ENCODE measurements at places on chromosomes 3 and 15.

DNA sequence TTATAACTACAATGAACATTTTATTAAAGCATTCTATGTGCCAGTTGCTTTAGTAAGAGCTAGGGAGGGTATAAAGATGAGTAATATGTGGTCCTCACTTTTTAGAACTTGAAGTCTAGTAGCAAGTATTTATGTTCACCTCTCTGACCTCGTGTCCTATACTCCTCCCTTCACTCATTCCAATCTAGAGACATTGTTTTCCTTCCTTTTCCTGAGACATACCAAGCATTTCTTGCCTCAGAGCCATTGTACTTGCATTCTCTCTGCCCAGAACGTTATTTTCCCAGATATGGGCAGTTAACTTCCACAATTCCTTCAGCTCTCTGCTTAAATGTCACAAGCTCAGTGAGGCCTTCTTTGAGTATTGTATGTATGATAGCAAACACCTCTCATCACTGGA is 408.6 kb downstream of the PDCD6IP start:
- DNase-seq, result no peak

DNA sequence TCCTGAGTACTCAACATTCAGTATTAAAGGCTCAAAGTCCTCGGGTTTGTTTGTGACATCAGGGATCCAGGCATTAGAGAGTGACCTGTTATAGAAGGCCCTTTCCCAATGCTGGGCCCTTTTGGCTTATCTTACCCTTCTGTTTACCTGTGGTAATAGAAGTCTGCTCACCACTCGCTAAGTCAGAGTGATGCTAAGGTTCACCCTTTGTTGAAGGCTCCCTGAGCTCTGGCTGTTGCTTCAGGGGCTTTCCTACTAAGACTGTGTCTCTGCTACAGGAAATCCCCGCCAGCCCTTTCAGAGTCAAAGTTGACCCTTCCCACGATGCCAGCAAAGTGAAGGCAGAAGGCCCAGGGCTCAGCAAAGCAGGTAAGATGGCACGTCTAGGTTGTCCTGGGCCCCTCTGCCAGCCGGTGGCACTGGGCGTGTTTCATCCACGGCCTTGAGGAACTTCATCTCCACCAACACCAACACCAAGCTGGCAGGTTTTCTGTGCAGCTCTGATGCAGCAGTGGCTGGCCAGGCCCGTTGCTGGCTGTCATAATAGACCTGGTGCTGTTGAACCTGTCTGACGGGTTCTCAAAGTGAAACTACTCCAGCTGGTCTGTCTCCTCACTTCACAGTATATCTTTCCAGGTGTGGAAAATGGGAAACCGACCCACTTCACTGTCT is 99.1 kb downstream of the DNASE1L3 start:
- no peak for DNase-seq

DNA sequence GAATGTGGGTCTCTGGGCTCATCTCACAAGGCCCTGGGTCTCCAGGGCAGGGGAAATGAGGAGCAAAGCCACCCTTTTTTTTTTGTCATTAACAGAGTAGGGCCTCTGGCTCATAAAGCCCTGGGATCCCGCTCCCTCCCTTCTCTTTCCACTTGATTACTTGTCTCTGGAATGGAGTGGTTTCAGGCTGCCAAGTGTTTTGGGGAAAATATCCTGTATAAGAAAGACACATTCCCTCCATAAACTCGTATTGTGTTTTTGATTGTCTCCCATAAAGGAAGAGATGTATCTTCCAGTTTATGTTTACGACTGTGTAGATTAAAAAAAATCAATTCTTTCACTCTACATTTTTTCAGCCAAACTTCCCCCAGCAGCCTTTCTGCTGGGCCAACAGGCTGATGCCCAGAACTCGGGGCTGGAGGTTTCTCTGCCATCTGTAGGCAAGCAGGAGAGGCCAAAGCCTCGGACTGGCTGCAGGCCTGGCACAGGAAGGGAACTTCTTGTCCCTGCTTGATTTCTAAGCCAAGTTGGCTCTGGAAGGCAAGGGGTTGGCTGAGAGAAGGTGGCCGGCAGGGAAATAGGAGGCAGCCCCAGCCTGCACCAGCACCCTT is 49.4 kb upstream of the INSYN1 start:
- DNase-seq, result no peak

DNA sequence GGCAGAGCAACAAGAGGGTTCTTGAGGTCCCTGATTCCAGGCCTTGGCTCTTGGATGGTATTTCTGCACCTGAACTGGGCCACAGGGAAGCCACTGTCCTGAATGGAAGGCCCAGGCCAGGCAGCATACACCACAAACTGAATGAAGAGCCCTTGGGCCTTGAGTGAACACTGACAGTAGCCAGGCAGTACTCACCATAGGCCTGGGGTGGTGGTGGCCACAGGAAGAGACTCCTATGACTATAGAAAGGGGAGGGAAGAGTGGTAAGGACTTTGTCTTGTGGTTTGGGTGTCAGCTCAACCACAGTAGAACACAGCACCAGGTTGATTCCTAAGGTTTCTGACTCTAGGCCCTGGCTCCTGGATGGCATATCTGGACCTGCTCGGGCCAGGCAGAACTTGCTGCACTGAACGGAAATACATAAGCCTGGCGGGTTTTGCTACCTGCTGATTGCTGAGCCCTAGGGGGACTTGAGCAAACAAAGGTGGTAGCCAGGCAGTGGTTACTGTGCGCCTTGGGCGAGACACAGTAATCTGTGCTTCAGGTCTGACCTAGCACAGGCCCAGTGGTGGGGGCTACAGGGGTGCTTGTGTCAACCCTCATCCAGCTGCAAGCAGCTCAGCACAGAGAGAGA is 241.4 kb downstream of the ISL2 start:
- no peak for DNase-seq

DNA sequence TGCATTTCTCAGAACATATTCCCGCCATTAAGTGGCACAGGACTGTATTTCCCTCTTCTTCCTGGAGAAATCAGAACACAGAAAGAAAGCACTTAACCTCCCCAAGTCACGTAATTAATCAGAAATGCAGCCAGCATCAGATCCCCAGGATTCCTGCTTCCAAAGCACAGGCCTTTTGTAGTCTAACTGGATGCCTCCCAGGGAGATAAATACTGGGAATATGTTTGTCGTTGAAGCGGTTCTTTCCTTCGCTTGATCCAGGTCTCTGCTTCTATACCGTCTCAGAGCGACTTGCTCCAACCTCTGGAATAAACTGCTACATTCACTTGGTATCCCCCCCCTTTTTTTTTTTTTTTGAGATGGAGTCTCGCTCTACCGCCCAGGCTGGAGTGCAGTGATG is 198.6 kb downstream of the KBTBD8 start:
- no peak for DNase-seq

DNA sequence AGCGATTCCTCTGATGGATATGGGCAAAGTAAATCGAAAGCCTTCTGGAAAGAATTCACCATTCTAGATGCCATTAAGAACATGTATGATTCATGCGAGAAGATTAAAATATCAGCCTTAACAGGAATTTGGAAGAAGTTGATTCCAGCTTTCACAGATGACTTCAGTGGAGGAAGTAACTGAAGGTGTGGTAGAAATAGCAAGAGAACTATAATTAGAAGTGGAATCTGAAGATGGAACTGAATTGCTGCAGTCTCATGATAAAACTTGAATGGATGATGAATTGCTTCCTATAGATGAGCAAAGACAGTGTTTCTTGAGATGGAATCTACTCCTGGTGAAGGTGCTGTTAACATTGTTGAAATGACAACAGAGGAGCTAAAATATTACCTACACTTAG is 30.1 kb upstream of the TBC1D23 start:
- DNase-seq, result no peak

DNA sequence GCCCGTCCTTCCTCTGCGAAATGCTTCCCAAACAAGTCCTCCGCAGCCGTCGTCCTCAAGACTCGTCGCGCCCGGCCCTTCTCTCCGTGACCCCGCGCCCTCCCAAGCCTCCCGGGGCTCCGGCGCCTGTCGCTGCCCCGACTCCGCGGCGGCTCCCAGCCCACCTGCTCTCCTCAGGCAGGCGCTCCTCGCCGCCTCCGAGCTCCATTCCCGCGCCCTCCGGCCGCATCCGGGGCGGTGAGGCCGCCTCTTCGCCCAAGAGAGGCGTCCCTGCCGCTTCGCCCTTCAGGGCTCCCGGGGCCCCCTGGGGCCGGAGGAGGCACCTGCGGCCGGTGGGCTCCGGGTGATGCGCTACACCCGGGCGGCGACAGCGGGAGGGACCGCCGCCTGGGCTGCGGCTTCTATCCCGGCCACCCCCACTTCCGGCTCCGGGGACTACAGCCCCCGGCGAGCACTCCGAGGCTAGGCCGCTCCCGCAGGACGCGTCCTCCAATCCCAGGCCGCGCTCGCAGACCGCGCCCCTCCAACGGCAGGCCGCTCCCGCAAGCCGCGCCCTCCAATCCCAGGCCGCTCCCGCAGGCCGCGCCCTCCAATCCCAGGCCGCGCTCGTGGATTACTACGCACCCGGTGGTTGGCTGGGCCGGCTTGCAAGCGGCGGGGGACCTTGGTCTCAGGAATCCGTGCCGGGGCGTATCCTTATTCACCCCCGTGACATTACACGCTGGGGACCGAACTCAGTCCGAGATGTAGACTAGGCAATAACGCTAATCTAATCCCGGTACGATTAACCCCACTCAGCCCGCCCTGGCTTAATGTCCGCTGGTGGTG is at the start of gene RUBCN:
RUBCN (minus strand) TSS at position 414 of the 828 bp plus-strand sequence; CDS start at position 229, 185 bp downstream.
- peak; percentile 80 for DNase-seq

DNA sequence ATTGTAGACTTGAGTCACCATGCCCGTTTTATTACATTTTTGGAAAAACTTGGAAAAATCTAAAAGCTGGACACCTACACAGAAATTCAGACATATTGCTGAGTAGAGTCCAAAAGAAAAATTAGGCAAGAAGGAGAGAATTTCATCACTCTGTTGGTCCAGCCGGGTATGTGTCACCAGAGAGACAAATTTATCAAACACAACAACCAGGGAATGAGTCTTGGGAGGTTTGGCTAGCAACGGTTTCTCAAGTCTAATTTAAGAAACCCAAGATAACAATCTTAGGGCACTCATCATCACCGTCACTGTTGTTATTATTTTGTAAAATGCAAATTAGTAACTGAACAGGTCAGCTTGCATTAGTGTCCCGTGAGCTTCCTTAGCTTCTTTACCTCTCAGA is 197.5 kb upstream of the C2CD4B start:
- DNase-seq, result no peak

DNA sequence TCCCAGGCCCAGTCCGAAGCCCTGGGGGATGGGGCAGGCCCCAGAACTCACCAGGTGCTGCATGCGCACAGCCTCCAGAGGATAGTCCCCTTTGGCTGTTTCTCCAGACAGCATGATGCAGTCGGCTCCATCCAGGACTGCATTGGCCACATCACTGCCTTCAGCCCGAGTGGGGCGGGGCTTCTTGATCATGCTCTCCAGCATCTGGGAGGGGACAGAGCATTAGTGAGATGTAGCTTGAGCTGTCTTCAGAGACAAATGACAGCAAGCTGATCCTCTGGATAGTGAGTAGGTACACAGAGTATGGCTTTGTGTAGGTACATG is 9.1 kb upstream of the GRAMD2A start:
- DNase-seq, result no peak

GRCh38 chr3:55322638-55323037 is 164.5 kb downstream of the WNT5A start:
- no peak for DNase-seq

GRCh38 chr3:113147681-113148261 is 63.6 kb upstream of the BOC start:
- no peak for DNase-seq

DNA sequence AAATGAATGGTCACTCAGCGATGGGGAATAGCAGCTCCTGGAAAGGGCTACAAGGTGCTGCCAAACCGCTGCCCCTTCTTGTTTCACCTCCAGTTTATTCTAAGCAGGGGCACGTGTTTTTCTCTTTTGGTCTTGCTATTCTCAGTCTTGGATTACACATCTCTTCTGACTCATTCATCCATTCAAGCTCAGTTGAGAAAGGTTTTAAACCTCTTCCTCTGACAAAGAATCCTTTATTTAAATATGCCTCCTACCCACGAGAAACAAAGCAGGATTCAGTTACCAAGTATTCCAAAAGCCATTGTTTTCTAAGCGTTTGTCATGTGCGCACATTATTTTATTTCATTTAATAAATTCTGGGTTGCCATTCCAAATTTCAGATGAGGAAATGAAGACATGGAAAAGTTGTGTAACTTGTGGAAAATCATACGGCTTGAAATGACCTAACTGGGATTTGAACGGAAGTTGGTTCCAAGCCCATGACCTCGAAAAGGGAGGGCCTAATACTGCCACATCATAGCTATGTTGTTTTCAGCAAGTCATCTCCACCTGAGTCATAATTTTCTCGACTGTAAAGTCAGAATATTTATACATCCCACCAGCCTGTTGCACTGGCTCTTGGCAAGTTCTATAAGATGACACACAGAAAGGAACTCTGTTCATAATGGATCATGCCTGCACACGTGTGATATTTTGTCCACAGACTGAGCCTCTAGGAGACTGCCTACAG is 292.0 kb upstream of the SLCO3A1 start:
- no peak for DNase-seq

- DNase-seq, result no peak
Measured at GRCh38 chr3:134797057-134797740, 2.1 kb downstream of the EPHB1 start.

DNA sequence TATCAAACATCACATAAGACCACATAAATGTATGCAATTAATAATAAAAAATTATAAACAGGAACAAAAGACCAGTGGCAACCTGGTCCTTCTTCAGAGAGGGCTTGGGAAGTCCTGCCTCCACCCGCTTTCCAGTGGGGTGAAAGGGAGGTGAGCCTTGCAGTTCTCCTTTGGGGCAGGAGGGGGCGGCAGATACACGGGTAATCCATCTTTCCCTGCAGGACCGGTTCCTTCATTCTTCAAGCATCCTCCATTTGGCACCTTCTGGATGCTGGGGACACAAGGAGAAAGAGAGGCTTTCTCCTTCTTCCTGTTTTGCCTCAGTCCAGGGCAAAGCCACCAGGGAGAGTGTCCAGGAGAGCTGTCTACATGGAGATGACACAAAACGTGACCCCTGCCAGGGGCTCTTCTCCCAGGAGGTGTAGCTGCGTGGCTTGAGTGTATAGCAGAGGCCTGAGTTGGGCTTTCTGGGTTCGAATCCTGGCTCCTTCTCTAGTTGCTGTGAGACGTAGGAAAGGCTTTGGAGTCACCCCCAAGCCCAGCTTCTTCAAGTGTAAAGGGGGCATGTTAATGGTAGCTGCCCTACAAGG is 23.2 kb downstream of the RPLP1 start:
- no peak for DNase-seq

GRCh38 chr3:79968418-79968817 is 200.6 kb upstream of the ROBO1 start:
- no peak for DNase-seq

DNA sequence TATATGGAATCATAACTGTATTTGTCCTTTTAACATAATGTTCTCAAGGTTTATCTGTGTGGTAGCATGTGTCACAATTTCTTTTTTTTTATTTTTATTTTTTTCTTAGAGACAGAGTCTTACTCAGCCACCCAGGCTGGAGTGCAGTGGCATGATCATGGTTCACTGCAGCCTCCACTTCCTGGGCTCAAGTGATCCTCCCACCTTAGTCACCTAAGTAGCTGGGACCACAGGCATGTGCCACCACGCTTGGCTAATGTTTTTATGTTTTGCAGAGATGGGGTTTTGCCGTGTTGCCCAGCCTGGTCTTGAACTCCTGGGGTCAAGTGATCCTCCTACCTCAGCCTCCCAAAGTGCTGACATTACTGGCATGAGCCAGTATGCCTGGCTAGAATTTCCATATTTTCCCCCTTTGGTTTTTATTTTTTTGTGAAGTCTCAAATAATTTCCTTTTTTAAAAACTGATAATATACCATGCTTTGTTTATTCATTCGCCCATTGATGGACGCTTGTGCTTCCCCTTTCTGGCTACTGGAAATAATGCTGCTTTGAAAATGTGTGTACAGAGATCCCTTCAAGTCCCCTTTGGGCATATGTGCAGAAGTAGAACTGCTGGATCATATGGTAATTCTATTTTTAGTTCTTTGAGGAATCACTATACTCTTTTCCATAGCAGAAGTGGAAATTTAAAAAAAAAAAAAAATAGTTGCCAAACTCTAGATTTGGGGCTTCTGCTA is 28.4 kb downstream of the TMEM40 start:
- DNase-seq, result no peak

All from esophagus squamous epithelium (tissue), 5 donors.